ENCODE measurements at places on chromosomes 4 and X. TPM values are rescaled to one million over a fixed set of nuclear protein-coding genes. Genes with fewer than 3 reads are reported as not detected.

DNA sequence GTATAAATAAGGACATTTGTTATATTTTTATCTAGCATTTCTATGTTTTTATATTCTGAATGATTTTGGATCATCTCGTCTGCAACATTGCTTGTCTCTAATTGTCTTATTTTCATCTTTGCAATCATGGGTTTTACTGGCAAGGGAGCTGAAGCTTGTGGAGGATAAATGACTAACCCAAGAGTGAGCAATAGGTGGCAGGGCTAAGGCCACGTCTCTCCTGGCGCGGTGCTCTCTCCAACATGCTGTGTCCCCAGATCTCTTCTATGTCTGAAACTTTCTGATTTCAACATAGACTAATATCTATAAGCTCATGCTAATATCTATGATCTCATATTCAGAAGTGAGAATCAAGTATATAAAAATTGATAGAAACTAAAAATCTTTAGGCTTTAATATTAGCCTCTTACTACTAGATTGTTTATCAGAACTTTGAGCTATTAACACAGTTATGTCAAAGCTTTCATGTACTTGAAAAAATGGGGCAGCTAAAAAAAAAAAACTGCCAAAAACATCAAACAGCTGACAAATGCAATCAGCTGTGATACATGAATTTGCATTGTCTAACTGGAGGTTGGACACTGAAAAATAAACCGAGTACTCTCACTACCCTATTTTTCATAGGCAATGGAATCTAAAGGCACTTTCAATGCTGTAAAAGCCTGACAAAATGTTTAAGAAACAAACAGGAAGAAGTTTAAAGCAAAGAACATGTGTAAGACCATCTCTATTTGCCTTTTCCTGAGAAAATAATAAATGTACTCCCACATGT is 169.2 kb downstream of the TMA16 start:
- no peak for DNase-seq

GRCh38 chrX:154505734-154506133 is 10.3 kb downstream of the FAM3A start:
- DNase-seq = peak; percentile 24

Gene SH3TC1
- 0.59 TPM for total RNA-seq

Gene CENPU
- 74.8 TPM for total RNA-seq

Gene RIBC1
- total RNA-seq = 0.69 TPM

Gene CD38
- total RNA-seq = 0.15 TPM
